ENCODE measurements at places on chromosomes 7 and 10.
A peak's percentile ranks its signal among the peaks of the same experiment; 100 is the strongest.

GRCh38 chr10:6400821-6401465, 179.1 kb downstream of the PRKCQ start:
- no peak for DNase-seq

- peak; percentile 79 for DNase-seq
Observed at GRCh38 chr10:118163217-118163616, 116.5 kb upstream of the RAB11FIP2 start.

- no peak for DNase-seq
Observed at GRCh38 chr7:18126281-18126680, 98.6 kb upstream of the PRPS1L1 start.

GRCh38 chr7:158583810-158584209, 3.8 kb downstream of the PTPRN2 start:
- DNase-seq: no peak

- DNase-seq: peak; percentile 78
Observed at GRCh38 chr7:47591655-47592572, 10.0 kb upstream of the TNS3 start.

DNA sequence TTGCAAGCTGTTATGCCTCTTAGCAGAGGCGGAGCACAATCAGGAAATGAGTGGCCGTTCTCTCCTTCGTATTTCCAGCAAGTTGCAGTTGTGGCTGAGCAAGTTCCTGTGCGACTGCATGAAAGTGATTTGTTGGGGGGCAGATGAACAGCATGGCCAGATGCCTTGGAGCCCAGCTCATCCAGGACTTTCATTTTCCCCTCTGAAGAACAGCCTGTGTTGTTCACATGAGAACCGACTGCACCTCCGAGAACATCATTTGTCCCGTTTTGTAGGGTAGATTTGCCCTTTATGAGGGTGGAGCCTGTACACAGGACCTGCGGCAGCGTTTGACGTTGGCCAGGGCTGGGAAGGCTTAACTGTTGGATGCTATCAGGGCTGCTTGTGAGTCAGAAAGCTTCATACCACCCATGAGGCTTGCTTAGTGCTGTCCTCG, 4.4 kb downstream of the BAG3 start:
- DNase-seq: peak; percentile 62

All from AG08395 (cell line).